NCI-H345 (cell line): ENCODE measurements at places on chromosomes 3 and 15.

DNA sequence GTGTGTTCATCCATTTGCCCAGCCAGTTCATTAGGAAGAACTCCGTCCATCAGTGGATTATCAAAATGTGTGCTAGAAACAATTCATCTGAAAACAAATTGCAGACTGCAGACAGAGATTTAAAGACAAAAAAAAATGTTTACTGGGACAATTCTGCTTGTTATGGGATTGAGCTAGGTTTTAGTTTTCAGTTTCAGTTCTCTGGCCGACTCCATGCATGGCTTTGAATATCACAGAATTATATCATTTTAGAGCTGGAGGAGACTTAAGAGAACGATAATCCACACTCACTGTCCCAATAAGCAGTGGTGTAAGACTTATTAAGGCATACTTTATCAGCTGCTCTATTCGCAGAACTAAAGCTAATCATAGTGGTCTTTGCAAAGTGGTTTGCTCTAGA is 51.1 kb downstream of the TFG start:
- no peak for DNase-seq

DNA sequence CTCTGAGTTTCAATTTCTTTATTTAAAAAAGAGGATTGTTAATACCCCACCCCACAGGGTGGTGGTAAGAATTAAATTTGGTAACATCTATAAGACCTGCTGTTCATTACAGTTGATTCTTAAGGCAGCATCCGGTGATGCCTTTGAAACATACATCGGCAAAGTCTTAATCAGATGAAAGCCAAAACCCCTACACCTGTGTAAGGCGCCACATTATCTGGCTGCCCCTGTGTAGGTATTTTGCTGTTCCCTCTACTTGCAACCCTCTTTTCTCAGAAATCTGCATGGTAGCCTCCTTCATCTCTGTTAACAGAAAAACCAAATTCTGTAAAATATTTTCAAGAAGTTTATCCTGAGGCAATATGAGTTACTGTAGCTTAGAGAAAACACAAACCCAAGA is 90.0 kb downstream of the ST6GAL1 start:
- no peak for DNase-seq

DNA sequence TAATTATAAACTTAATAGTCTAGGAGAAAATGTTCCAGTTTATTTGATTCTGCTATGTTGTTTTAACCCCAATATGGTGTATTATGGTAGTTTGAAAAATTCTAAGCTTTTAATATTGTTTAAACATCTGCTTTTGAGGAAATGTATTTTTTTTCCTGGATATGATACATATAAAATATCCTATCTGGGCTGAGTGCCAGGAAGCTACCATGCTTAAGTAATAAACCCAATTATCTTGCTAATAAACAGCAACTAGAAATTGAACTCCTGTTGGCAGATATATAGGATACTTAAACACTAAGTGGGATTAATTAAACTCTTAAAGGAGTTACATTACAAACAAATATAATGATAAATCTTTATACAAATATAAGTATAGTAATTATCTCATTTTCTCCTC is 293.7 kb upstream of the GRM7 start:
- no peak for DNase-seq

GRCh38 chr3:58237941-58238681 is 519 bp downstream of the ABHD6 start:
- DNase-seq = peak; percentile 10

GRCh38 chr3:140384028-140384771 is 293.7 kb upstream of the TRIM42 start:
- DNase-seq = no peak

- DNase-seq = no peak
These were observed 101.3 kb downstream of the WDR76 start for GRCh38 chr15:43928152-43928551.

GRCh38 chr3:131216801-131217200 is 164.8 kb upstream of the NUDT16 start:
- no peak for DNase-seq

DNA sequence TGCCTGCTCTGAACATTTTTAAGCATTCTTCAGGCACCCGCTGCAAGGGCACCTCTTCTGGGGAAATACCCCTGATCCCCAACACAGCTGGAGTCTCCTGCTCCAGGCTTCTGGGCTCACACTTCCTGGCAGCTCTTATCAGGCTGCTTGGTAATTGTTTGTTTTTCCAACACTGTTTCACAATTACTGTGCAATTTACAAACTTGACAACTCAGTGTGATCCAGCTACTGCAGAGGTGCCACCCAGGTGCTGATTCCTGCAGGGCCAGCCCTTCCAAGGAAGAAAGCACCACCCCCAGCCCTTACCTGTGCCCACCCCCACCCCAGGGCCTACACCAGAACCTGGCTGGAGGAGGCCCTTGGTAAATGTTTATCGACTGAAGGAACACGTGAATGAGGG is 66.5 kb downstream of the MAGEF1 start:
- no peak for DNase-seq

DNA sequence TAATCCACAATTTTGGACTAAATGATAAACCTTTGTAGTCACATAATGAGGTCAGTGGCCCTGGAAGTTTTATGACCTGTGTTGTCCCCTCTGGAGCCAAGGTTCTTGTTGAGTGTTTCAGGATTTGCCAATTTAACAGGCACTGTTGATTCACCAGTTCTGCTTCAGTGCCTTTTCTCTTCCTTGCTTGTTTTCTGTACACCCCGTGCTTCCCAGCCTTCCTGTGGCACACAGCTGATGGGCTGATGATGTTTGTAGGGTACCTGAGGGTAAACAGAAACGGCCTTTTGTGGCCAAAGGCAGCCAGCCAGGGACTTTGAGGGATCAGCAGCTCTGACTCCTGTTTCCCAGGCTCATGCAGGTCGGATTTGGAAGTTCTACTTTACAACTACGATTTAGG is 13.3 kb downstream of the GYG1 start:
- peak; percentile 43 for DNase-seq

GRCh38 chr3:154131830-154132229 is 10.6 kb downstream of the ARHGEF26 start:
- DNase-seq = no peak

- DNase-seq = no peak
These were observed 69.2 kb downstream of the ABHD5 start for GRCh38 chr3:43759938-43760337.

DNA sequence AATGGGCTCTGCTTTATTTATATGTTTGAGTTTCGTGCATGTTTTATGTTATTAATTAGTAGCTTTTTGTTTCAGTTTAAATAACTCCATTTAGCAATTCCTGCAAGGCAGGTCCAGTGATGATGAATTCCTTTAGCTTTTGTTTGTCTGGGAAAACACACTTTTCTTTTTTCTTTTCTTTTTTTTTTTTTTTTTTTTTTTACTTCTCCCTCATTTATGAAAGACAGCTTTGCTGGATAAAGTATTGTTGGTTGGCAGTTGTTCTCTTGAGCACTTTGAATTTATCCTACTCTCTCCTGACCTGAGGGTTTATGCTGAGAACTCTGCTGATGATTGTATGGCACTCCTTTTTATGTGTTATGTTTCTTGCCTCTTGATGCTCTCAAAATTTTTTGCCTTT is 35.7 kb downstream of the TMEM39A start:
- no peak for DNase-seq

- no peak for DNase-seq
These were observed 12.3 kb upstream of the BDH1 start for GRCh38 chr3:197567904-197568681.

DNA sequence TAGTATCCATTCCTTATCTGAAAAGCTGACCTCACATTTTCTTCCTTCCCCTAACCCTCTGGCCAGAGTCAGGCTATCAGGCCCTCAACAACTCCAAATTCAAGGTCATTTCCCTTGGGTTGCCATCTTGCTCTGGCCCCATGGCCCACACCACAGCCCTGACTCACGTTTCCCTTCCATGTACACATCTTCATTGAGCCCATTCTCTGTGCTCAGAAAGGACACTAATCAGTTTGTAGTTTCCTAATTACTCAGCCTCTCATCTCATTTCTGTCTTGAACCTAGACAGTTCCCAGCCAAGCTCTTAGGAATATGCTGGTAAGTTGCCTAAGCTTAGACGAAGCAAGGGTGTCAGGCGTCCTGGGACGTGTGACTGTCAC is 14.9 kb downstream of the TGM5 start:
- no peak for DNase-seq

DNA sequence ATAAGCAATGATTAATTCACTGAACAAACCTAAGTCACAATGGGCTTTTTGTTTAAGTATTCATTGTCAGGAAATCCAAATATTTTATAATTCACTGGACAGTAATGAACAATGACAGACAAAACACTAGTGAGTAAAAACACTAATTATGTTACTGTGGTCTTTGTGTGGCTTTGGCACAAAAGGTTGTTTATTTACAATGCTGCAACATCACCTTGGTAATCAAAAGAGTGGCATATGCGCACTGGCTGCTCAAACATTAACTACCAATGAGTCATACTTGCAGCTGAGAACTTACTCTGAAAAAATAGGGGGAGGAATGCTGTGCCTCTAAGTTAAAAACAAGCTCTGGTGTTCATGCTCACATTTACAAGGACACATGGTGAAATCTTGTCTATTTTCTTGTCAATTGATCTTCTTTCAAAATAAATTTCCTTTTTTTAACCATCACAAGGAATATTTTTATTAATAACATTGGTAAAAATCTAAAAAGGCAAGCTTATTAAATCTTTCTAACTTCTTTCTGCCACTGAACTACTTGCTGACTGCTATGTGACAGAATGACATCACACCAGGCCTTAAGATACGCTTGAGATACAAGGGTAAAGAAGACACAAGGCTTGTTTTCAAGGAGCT is 85.2 kb upstream of the PPIB start:
- DNase-seq = peak; percentile 63

GRCh38 chr3:171297951-171298350 is 162.3 kb downstream of the TNIK start:
- DNase-seq = no peak

- DNase-seq = no peak
These were observed 482.4 kb upstream of the NR2F2 start for GRCh38 chr15:95848126-95848525.

DNA sequence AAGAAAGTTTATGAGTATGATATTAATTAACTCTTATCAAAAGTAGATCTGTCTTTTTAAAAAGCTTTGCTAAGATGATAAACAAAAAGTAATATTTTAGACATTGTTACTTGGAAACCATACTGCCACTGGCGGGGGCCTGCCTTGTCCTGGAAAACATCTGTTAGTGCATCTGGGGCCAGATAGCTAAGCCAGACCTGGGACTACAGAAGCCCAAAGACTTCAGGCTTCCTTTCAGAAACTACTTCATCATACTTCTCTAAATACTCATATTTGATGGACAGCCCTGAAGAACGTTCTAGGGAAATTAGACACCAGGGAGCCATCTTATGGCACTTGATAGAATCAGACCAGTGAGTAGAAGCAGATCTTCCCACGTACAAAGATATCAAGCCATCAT is 795.4 kb upstream of the SEMA6D start:
- DNase-seq = no peak
